ENCODE measurements at places on chromosomes 2 and 18.

- DNase-seq = peak; percentile 78
Observed at GRCh38 chr2:33321876-33322483, 154.5 kb upstream of the RASGRP3 start.

DNA sequence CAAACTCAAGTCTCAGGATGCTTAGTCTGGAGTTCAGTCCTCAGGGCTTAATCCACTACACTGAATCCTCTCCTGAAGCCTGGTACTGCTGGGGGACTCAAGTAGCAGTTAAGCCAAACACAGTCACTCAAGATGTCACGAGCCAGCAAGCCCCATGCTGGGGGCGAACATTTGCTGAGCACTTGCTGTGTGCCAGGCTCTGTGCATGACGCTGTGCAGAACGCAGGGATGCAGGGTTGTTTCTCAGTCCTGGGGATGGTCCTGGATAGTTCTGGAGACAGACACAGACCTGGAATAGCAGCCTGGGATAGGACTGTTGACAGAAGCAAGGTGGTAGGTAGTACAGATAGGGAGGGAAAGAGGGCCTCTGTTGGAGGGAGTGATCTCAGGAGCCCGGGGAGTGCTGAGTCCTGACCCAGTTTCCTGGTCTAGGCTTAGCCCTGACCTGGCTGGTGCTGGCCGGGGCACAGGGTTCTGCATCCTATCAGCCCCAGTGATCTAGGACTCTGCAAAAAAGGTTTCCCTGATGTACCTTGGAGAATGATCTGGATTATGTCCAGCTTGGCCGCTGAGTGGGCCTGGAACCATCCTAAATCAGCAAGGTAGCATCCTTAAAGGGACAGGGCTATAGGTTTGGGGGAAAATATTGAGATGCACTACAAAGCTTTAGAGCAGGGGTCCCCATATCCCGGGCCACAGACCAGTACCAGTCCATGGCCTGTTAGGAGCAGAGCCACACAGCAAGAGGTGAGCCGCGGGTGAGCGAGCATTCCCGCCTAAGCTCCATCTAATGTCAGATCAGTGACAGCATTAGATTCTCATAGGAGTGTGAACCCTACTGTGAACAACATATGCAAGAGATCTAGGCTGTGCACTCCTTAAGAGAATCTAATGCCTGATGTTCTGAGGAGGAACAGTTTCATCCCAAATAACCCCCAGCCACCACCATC lies 54.7 kb upstream of the OTOF start:
- DNase-seq = no peak

DNA sequence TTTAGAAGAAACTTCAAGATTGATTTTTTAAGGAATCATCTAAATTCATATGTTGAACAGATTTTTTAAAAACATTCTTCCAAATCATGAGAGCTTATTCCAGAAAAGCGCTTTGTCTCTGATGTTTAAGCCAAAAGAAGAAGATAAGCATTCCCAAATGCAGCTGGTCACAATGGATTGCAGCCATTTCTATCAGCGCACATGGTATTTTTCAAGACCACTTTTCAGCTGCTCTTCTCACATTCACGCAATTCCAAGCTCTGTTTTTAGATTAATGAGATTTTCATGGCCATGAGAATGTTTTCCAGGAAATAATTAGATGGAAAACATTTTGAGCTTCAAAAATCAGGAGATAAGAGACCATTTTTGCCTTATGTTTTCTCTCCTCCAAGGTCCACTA lies 8.7 kb downstream of the OSBPL1A start:
- DNase-seq = no peak

- no peak for DNase-seq
Observed at GRCh38 chr2:64300066-64300465, 153.9 kb upstream of the LGALSL start.

DNA sequence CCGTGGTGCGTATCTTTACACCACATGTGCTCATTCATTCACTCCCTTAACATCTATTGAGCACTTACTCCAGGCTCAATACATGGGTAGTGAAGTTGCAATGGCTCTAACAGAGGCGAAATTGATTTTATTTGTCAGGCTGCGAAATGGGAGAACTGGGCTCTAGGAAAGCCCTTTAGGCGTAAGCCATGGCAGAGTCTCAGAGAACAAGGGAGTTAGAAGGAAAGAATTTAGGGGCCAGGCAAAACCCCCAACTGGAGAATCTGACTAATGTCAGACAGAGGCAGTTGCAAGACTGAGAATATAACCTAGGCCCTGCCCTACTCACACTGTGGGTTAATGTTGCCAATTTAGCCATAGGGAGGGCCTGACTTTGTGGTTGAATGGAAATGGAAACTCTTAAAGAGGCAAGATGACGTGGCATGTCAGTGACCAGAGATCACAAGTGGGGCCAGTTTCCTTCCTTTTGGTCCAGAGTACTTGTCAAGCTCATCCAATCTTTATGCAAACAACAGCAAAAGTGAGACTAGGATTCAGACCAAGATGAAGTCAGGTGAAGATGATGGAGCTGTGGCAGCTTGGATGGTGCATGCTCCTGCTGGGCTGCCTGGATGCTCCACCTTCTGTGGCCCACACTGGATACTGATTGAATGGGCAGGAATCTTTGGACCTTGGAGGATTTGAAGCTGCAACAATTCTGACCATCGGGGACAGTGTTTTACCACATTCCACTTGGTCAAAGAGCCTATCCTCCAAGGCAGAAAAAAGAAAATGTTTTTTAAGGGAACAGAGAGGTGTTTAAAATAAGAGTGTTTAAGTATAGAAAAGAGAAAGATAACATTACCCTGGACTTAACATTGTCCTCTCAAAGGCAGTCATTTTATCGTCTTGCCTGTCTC lies 92.2 kb downstream of the CAPN13 start:
- DNase-seq = peak; percentile 15

DNA sequence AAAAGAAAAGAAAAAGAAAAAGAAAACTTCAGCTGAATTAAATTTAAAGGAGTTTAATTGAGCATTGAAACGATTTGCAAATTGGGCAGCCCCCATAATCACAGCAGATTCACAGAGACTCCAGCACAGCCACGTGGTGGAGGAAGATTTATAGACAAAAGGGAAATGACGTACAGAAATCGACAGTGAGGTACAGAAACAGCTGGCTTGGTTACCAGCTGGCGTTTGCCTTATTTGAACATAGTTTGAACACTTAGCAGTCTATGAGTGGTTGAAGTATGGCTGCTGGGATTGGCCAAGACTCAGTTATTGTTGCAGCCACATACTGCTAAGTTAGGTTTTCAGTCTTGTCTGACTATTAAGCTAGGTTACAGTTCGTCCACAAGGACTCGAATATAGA lies 312.2 kb upstream of the SLC14A2 start:
- DNase-seq = no peak

GRCh38 chr2:135311962-135312361 lies 219.1 kb downstream of the ZRANB3 start:
- DNase-seq = no peak

DNA sequence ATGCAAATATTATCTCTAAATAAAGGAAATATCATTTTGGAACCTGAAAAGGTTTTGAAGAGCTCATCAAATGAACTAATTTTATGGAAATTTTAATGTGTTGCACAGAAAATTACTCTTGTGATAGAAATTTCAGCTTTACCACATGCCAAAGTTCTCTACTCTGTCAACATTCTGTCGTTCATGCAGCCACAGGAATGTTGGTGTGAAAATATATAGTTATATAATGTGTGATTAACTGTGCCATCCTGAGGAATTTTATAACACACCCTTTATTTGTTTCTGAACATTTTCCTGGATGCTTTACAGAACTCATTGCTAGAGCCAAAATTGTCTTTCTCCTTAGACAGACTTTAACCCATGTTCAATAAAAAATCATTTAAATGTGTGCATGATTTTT lies 202.5 kb upstream of the SLC8A1 start:
- DNase-seq = no peak
